ENCODE measurements at places on chromosomes 4 and X.

DNA sequence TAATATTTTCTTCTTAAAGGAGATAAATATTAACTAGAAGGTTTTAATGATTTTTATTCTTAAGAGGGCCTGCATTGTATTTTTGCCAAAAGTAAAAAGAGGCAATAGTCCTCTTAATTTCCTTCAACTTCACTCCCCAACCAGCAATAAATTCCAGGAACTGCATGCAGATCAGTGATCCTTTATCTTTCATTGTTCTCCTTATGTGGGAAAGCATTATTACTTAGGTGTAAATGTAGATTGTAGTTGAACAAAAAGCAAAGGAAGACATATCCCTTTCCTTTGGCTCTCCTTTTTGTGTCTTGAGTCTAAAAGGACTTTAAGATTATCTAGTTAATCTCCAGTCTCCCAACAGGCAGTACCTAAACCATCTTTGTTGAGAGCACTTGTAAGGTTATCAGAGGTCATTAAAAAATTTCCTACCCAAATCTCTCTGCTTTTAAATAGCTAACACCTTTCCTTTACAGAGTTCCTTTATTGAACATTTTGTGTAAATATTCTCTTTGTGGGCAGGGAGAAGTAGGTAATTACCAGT is 55.3 kb downstream of the RAPGEF2 start:
- DNase-seq: no peak

GRCh38 chr4:19051831-19052230 is 1030.3 kb upstream of the LCORL start:
- DNase-seq: no peak

DNA sequence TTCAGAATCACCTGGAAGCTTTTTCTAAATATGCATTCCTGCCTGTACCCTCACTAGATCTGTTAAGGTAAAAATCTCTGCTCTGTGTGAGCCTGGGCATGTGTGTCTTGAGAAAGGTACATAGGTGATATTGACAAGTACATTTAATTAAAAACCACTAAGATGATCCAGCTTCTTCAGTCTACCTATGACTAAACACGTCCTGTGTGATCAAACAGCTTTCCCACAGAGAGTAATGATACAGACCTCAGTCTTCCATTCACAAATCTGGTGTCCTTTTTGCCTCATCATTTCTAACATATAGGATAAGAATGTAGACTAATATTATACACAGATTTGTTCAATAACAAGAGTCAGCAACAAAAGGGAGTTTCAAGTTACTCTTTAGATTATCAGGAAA is 42.6 kb downstream of the GALNT7 start:
- no peak for DNase-seq

DNA sequence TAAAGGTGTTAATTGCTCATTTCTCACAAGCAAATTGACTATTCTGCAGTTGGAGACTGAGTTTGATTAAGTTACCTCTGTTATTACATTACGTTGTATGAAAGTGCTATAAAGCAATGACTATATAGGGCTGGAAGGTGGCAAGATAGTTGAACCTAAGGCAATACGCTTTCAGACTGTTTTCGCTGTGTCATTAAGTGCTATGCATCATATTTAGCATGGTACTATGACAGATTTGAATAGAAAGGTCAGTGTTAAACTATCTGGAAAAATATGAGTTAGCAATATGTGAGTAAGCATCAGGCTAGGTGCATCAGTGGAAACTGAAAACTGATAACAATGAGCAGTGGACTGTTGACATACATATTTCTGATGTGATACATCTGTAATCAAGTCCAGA is 206.0 kb upstream of the ARHGAP24 start:
- no peak for DNase-seq

GRCh38 chrX:12245650-12246645 is 107.7 kb downstream of the FRMPD4 start:
- no peak for DNase-seq

- DNase-seq: no peak
These were observed 395.0 kb upstream of the FAT1 start for GRCh38 chr4:187118602-187119120.

DNA sequence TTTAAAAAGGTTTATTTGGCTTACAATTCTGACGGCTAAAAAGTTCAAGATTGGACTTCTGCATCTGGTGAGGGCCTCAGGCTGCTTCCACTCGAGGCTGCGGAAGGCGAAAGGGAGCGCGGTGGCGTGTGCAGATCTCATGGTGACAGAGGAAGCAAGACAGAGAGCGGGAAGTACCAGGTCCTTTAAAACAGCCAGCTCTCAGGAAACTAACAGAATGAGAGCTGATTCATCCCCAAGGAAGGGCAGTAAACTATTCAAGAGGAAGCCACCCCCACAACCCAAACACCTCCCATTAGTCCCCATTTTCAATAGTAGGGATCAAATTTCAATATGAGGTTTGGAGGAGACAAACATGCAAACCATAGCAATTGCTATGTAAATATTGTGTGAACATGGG is 2144.2 kb upstream of the AGA start:
- DNase-seq: no peak

DNA sequence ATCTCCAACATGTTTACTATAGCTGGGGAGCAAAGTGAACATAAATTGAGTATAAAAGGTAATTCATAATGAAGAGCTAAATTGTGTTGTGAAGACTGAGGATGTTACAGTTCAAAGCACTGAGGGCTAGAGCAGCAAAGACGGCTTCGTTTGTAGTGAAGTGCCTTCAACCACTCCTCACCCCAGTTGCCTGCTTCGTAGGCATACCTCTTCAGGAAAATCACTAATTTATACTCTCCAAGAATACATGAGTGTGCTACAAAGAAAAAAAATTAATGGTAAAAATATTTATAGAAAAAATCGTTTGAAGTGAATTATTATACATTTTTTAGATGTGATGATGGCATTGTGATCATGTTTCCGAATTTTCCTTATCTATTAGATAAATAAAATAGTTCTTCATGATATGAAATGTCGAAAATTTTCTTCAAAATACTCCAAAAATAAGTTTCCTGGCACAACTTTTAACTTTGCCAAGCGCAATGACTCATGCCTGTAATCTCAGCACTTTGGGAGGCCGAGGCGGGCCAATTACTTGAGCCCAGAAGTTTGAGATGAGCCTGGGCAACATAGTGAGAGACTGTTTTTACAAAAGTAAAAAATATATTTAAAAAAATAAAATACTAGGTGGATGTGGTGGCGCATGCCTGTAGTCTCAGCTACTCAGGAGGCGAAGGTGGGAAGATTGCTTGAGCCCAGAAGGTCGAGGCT is 41.6 kb downstream of the ZFP42 start:
- DNase-seq: no peak

- no peak for DNase-seq
These were observed 21.5 kb downstream of the ARSJ start for GRCh38 chr4:113957956-113958355.

DNA sequence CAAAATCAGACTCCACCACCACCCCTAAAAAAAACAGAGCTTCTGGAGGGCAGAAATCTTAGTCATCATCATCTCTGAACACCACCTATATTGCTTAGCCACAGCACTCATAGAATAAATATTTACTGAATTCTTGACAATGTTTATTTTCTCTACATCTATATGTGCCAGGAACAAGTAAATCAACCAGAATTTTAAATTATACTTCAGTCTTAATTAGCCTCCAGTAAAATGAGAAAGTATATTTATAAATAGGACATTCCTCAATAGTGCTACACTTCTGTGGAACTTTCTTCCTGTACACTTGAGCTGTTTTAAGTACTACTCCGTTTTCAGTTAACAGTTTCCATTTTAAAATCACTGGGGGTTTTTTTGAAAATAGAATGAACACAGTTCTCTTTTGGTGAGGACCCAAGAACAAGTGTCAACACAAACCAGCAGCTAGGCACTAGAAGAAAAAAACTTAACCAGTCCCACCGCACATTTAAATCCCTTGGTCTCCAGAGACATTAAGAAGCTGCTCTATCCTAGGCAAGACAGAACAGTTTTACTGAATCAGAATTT is 25.5 kb downstream of the SMIM14 start:
- DNase-seq: no peak

DNA sequence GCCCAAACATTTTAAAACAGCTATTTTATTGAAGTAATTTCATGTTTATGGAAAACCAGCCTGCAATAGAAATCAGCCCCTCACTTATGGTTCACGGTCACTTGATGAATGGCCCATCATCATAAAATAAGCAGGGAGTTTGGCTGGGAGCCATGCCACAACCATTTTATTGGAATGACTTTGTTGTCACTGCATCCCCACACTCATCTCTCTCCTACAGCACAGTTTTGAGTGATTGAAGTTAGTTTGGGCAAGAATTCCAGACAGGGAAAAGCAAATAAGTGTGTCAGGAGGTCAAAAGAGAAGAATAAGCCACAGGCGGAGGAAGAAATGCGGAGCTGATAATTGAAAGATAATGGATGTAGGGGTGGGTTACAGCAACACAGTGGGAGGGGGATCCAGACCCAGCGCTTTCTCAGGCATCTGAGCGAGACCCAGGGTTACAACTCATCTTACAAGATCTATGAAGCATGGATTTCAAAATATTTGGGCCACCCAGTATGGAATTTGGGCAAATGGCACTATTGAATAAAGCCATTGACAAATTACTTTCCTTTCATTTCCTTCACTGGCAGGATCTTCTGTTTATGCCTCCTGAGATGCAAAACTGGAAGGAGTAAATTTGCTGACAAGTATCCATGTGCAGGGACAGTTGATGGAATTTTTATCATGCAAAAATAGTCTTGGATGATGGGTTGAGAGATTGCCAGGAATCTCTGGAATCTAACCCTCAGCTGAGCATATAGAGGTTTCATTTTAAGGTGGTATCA is 100.8 kb downstream of the SHROOM3 start:
- DNase-seq: no peak

DNA sequence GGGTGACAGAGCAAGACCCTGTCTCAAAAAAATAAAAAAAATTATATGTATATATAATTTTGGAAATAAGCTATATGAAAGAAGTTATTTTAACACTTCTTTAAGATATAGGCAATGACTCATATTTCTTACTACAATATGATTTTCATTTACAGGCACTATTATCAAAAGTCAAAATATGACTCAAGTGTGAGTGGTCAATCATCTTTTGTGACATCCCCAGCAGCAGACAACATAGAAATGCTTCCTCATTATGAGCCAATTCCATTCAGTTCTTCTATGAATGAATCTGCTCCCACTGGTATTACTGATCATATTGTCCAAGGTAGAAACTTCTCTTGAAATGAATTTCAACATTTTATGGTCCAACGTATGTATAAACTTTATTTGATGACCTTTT is 20.8 kb downstream of the OCIAD1 start:
- no peak for DNase-seq

GRCh38 chr4:138420471-138420870 is 178.3 kb upstream of the SLC7A11 start:
- no peak for DNase-seq

DNA sequence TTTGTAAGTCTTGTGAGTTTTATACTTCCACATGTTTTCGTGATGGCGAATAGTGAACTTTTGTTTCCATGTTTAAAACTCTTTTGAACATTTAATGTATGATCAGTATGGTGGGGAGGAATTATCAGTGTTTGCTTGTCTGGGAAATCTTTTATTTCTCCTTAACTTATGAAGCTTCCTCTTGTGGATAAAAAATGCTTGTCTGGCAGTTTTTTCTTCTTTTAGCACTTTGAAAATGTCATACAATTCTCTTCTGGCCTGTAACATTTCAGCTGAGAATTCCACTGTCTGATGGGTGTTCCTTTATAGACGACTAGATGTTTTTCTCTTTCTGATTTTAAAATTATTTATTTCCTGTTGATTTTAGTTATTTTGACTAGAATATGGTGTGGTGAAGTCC is 576.0 kb downstream of the DACH2 start:
- no peak for DNase-seq

- no peak for DNase-seq
These were observed 125.3 kb downstream of the SOWAHB start for GRCh38 chr4:76772498-76773106.

- DNase-seq: no peak
These were observed 64.2 kb upstream of the MSANTD1 start for GRCh38 chr4:3184725-3185124.

GRCh38 chr4:65880594-65880993 is 210.3 kb upstream of the EPHA5 start:
- no peak for DNase-seq

DNA sequence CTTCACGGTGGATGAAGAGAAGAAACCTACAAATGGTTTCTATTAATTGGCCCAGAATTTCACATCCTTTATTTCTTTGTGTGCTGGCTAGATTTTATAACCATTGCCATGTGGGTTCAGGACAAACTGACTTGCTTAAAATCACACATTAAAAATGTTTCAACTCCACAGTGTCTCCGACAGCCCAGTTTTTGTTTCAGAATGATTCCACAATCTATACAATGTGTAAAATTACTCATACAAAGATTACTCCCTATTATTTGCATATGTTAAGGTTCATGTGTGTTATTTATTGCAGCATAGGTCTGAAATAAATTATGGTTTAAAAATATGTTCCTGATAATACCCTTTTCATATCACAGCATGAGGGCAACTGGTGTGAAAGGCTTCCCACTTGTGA is 20.6 kb downstream of the DCHS2 start:
- no peak for DNase-seq

- no peak for DNase-seq
These were observed 1.7 kb upstream of the KDR start for GRCh38 chr4:55127053-55127452.

DNA sequence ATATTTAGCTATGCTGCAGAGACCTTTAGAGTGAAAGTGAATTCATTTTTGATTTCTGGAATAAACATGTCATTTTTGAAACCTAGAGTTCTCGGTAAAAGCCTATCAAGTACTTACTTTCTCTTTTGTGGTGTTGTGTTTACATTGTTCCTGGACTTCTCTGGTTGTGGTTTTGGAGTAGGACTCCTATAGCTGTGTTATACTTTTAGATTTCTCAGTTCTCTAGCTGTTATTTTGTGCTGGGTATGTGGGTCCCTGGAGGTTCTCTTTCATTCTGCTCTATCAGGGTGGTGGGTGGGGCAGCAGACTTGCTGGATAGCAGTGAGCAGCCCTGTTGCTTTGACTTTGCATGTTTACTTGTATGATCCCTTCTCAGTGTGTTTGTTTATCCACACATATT is 25.6 kb upstream of the MSMO1 start:
- no peak for DNase-seq

DNA sequence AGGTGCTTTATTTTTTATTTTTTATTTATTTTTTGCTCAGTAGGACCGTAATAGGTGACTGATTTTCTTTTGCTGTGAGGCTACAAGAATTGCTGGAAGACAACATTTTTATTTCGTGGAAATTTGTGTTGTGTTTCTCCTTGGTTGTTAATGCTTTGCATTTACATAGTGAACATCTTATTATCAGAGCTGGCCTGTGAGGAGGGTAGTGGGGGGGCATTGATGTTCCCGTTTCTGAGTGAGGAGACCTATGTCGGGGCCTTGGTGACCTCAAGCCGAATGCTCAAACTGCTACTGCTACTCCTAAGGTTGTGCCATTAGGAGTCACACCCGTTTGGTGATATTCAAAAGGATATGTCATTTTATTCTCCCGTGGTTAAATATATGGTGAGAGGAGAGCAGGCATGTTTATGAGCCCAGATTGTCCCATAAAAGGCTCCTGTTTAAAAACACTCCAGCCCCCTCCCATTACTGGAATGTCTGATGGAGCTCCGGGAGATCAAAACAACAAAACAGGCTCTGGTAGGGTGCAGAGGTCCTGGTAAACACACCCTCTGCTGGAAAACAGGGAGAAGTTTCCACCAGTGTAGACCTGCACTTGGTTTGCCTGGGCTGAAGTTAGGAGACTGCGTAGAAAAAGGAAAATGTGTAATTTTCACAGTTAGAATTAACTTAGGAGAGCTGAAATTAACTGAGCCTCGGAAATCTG is 5.6 kb downstream of the PDGFRA start:
- DNase-seq: no peak
